ENCODE measurements at places on chromosomes 13 and 19. TPM values are rescaled to one million over a fixed set of nuclear protein-coding genes. Genes with fewer than 3 reads are reported as not detected.
A peak's percentile ranks its signal among the peaks of the same experiment; 100 is the strongest.

- H3K27ac ChIP-seq = no peak overlapping the region
- peaks cover 37% of the 10 kb centered on the region for H3K27me3 ChIP-seq
- DNase-seq = no peak
- H3K4me1 ChIP-seq = peaks cover 6% of the 10 kb centered on the region
- H3K36me3 ChIP-seq = no peaks in the 10 kb centered on the region
Observed at GRCh38 chr19:9917321-9917720, 19.0 kb downstream of the OLFM2 start.

- DNase-seq = no peak
- no peak overlapping the region for H3K27ac ChIP-seq
- no peaks in the 10 kb centered on the region for H3K27me3 ChIP-seq
Observed at GRCh38 chr13:100378533-100378932, 210.1 kb downstream of the GGACT start.

Gene ETV2
- total RNA-seq = 2.3 TPM

Gene CRLF1
- total RNA-seq = not detected

GRCh38 chr13:93899981-93900380, 579.5 kb downstream of the DCT start:
- H3K36me3 ChIP-seq = no peaks in the 10 kb centered on the region
- no peak for DNase-seq
- H3K27me3 ChIP-seq = peaks cover 34% of the 10 kb centered on the region
- H3K4me3 ChIP-seq = no peak overlapping the region

GRCh38 chr13:31485183-31485582, 254.1 kb upstream of the RXFP2 start:
- no peaks in the 10 kb centered on the region for H3K4me1 ChIP-seq
- H3K27me3 ChIP-seq = peaks cover 6% of the 10 kb centered on the region
- H3K4me3 ChIP-seq = no peak overlapping the region
- DNase-seq = no peak
- H3K27ac ChIP-seq = no peak overlapping the region

GRCh38 chr13:110651726-110652230, 36.4 kb downstream of the NAXD start:
- H3K27me3 ChIP-seq = no peaks in the 10 kb centered on the region
- H3K36me3 ChIP-seq = peaks cover 16% of the 10 kb centered on the region
- no peak for DNase-seq
- no peak overlapping the region for H3K4me3 ChIP-seq

- H3K27ac ChIP-seq = no peak overlapping the region
- H3K4me3 ChIP-seq = peak overlapping the region; percentile 11
- H3K36me3 ChIP-seq = peaks cover 18% of the 10 kb centered on the region
- no peak for DNase-seq
- peaks cover 46% of the 10 kb centered on the region for H3K4me1 ChIP-seq
- H3K27me3 ChIP-seq = peaks cover 9% of the 10 kb centered on the region
Observed at GRCh38 chr13:76883236-76883635, 3.0 kb downstream of the KCTD12 start.
